ENCODE measurements at places on chromosomes 2 and 18.
A peak's percentile ranks its signal among the peaks of the same experiment; 100 is the strongest.

DNA sequence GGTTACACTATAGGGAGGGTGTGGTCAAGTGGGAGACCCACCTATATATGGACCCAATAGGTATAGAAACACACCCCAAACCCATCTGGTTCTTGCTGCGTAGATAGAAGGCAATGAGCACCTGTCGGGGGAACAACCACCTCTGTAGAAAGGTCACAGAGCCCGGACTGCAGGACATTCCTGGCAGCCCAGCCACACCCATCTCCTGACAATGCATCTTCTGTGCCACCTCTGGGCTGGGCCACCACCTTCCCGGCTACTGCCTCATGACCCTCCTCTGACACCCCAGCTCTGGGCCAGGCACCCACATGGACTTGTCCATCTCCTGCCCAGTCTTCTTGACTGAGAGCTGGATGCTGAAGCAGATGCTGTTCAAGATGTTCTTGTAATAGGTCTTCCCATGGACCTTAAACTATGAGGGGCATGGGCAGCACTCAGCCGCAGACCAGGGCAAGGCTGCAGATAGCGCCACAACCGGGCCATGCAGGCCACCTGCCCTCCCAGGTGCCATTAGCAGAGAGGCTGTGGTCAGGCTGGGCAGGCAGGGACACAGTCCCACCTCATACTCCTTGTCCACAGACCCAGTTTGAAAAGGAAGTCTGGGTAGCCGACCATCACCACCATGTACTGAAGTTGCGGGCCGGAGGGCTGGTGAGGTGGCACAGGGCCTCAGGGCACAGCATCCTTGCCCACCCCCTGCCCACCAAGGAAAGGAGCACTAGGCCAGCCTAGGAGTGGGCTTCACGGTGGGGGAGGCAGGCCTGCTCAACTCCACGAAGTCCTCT, 9.3 kb downstream of the ALPG start:
- no peak for DNase-seq

DNA sequence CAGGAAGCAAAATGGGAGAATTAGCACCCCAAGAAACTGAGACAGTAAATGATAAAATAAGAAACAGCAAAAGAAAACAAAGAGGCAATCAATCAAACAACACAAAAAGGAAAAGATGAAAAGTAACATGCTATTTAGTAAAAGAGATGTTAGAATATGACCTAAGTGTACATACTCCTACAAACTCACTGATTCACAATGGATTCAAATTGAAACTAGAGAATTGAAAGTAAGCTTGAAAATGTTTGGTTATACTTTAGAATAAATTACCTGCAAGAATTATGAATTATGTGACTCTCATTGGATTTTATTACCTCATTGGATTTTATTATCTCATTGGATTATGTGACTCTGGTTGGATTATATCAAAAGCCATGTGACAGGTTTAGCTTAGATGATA, 22.8 kb upstream of the CCNYL1 start:
- DNase-seq = no peak

DNA sequence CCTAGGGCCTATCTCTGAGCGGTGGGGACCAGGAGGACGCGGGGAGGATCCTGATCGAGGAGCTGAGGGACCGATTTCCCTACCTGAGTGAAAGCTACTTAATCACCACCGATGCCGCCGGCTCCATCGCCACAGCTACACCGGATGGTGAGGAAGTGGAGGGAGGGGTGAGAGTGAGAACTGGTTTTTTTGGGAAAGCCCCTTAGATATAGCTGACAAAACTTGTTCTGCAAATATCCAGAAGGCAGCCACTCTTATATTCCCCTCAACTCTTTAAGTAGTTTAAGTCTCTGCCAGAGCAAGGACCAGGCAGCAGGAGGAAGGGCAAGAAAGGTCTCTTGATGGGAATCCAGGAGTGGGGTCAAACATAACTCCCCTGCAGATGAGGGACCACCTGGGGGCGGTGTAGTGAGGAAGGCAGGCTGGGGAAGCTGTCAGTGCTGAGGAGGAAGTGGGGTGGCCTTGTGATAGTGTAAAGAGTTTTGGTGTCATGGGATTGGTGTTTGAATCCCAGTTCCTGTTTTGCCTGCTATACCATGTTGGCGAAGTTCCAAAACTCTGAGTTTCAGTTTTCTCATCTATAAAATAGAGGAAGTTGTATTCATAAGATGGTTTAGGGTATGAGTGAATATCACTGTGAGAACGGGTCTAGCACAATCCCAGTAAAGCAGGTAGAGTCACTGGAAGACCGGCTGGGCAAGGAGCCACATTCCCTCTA, 3.4 kb downstream of the NAGK start:
- DNase-seq = peak; percentile 39

DNA sequence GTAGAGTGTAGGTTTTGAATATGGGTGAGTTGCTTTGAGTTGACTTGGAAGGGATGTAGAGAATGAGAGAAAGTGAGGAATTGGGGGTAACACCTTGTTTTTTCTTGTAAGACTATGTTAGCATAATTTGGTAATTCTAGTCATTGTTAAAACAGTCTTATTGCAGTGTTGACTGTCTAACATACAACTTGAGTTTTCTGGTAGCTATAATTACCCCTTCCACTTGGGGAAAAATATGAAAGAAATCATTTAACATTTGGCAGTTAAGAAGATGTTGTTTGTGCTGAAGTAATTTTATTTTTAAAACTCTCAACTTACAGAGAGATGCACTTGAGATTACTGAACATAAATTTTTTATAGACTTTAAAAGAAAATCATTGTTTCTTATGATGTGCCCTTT, 108.2 kb downstream of the COMMD1 start:
- DNase-seq = no peak
